ENCODE measurements at places on chromosomes 5 and 9.
A peak's percentile ranks its signal among the peaks of the same experiment; 100 is the strongest.

- no peak for DNase-seq
These were observed 48.7 kb downstream of the SLC36A1 start for GRCh38 chr5:151496041-151496484.

DNA sequence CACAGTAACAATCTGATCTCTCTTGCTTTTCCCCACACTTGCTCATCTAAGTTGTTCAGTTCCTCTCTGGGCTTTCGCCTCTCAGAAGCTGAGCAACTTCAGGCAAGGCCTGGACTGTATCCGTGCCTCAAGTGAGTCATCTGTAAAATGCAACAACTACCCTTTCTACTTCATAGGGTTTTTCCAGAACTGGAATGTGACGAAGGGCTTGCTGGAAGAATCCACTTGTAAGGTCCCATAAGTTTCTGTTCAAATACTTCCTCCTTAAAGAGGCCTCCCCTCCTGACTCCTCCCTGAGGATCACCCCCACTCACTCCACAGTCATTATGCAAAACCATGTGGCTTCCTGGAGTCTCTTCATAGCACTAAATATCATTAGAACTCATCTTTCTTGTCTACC lies 17.5 kb upstream of the INSYN2B start:
- no peak for DNase-seq

GRCh38 chr5:140038373-140038957 lies 4.6 kb downstream of the NRG2 start:
- no peak for DNase-seq

- no peak for DNase-seq
These were observed 2.0 kb upstream of the ENC1 start for GRCh38 chr5:74642543-74642863.

GRCh38 chr9:4764033-4764432 lies 23.0 kb upstream of the AK3 start:
- DNase-seq: no peak

DNA sequence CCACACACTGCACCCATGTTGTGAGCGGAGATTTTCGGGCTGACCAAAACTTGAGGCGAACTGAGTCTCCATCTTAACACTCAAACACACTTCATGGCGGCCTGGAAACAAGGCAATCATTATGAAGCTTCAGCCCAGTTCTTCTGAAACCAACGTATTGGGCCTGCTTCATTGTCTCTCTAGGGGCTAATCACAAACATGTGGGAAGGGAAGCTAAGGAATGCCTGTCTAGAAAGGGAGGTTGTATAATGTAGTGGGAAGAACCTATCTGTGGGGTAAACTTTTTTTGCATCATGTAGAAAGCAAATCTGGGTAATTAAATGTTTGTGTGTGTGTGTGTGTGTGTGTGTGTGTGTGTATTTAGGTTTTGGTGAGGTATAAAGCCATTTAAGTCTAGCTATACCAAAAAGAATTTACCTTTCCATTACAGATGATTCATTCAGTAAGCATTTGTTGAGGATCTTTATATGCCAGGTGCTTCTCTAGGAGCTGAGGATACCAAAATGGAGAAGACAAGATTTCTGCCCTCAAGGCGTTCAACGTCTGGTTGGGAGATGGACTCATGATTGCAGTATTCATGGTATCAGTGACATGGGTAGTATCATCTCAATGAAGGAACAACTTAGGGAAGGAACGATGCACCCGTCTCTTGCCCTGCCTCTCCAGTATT lies 29.4 kb downstream of the SLC1A3 start:
- no peak for DNase-seq

DNA sequence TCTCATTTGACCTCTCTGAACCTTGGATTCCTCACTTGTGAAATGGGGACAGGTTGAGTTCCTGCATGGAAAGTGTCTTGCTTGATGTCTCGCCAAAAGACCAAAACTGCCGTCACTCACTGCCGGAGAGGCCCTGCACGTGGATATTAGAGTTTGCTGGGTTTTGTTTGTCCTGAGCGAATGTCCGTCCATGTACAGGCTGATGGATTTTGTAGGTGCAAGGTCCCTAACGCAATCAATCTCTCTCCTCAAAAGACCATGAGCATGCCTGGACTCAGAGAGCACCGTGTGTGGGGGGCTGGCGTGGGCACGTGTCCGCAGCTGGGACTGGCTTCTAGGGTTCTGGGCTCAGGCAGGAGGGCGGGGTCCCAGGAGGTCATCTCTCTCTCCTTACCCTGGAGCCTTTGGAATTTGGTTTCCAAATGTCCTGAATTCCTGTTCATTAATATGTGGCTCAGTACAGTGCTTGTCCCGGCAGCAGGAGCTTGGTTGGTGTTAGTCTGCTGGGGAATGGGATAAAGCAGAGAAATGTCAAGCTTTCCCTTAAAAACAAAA lies 146.0 kb upstream of the IER5L start:
- DNase-seq: no peak

GRCh38 chr5:171904886-171905285 lies 101.6 kb downstream of the FBXW11 start:
- DNase-seq: no peak

DNA sequence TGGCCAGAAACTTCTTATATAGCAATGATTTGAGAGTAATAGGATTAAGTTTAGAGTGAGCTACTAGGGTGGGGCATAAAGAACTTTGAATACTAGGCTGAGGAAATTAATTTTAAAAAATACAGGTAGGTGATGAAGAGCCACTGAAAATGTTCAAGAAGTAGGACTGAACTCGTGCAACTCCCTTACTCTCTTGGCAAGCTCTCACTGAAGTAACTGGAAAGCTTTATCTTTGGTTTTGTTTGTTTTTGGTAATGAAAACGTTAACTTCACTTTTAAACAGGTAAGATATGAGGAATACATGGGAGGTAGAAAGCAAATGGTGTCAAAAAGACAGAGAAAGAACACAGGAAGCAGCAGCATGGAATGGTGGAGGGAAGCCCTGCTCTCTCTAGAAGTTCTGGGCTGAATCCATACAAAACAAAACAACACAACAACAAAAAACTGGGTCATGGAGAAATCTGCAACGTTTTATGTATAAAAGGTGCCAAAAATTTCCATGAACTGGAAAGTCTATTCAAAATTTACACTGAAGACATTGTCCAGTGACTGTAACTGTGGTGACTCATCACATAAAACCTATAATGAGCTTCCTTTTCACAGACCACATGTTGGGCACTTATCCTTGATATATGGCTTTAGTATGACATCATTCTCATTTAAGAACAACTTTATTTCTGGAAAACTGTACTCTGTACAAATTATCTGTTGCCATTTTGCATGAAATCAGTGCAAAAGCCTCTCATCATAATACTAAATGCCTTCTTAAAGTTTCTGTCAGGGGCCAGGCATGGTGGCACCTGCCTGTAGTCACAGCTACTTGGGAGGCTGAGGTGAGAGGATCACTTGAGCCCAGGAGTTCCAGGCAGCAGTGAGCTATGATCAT lies 91.2 kb upstream of the CHD1 start:
- no peak for DNase-seq

DNA sequence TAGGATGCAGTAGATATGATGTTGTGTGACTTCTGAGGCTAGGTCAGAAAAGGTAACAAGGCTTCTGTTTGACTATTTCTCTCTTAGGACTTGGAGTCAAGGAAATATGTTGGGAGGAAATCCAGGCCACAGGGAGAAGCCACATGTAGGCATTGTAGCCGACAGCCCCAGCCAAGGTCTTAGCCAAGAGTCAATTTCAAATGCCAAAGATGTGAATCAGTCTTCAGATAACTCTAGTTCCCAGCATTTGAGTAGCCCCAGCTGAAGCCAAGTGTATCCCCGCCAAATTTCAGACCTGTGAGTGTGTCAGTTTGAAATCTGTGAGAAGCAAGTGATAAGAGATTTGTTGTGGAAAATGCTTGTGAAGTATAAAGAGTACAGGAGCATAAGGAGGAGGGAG lies 38.1 kb upstream of the ISL1 start:
- no peak for DNase-seq

GRCh38 chr5:55232271-55232984 lies 980 bp downstream of the CCNO start:
- DNase-seq: peak; percentile 54

DNA sequence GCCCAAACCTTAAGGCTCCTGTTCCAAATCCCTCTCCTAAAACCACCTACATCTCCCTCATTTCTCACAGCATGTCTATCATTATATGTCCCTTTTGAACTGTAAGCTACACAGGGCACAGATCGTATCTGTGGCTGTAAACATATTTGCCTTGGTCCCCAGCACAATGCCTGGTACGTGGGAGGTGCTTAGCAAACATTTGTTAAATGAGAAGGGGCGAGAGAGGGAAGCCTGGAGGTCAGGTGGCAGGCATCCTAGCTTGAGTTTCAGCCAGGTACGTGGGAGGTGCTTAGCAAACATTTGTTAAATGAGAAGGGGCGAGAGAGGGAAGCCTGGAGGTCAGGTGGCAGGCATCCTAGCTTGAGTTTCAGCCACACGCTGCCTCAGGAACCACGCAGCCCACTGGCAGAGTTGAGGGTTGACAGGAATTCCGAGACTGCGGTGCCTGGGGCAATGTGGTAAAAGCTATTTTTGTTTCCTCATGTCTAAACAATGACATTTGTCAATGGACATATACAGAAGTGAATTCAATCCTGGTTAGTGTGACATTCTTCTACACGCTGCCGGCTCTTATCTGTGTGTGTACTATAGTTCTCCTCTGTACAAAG lies 113.6 kb downstream of the EFNA5 start:
- no peak for DNase-seq

- DNase-seq: peak; percentile 24
These were observed 59.4 kb downstream of the SIL1 start for GRCh38 chr5:139138809-139139208.

DNA sequence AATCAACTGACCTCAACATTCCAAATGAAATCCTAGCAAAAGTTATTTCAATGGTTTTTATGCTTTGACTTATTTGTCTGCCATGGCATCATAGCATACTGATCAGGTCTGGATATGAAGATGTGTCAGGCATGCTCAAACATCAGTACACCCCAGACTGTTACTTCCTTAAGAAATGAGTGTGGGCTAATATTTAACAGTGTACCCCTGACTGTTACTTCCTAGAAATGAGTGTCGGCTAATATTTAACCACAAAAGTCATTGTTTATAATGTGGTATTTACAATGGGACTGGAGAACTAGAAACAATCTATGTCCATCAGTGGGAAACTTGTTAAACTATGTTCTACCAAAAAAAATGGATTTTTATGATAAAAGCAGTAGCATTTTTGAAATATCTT lies 38.1 kb upstream of the HNRNPA0 start:
- DNase-seq: no peak

DNA sequence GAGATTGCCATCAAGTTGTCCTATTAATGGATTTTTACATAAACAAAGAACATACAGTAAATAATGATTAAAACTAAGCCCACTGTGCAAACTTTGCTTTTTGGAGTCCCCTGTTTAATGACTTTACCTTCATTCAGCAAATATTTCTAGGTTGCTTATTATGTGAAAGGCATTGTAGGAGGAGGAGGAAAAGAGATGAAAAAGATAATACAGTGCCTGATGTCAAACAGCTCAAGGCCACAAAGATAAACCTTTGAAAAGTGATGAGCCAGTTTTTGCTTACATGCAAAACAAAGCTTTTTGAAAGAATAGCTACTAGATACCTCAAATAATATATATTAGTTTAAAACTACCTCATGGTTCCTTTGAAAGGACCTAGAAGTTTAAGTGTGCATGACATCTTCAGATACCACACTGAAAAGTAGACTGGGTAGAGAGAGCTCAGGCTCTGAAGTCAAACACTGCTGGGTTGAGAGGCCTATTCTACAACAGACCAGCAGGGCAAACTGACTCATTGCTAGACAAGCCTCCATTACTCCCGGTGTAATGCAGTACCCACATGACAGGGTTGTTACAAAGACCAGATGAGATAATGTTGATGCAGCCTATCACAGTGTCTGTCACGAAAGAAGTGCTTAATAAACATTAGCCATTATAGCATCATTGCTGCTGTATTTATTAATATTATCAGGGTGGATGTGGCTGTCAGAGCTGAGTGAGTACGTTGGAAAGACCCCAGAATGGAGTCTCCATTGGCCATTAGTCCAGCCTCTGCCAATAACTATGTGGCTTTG lies 11.8 kb downstream of the DEPDC1B start:
- no peak for DNase-seq

DNA sequence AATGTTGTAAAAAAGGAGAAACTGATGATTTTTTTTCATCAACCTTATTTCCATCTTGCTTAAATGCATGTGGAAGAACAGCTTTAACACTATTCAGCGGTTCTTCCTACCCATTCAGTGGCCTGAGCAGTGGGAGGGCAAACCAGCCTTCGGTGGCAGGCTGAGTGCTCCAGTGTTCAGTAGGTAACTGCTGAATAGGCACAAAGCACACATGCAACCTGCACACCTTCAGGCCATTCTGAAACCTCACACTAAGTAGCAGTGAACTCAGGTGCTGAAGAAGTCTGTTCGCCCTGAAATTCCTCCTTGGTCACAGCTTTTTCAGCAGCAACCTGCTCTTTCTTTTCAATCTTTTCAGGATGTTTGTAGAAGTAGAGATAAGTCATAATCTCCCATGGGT lies 26.1 kb downstream of the FBXO4 start:
- DNase-seq: no peak

- peak; percentile 51 for DNase-seq
These were observed 1048.6 kb upstream of the SEMA6A start for GRCh38 chr5:117623042-117623805.

DNA sequence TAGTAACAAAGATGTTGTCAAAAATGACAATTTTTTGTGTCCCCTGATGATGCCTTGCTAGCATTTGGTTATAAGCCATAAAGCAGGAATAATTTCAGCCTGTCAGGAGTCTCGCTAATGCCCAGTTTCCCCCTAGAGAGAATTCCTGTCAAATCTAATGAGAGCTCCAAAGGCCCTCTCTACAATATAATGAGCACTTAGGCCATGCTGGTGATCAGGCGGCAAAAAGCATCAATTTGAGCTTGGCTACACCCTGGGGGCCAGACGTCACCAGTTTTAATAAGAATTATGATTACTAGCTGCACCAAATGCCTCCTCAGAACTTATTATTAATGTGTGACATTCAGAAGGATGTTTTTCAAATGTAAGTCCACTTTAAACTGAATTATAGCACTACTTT lies 6.1 kb downstream of the TLE1 start:
- DNase-seq: no peak

GRCh38 chr9:91809581-91810285 lies 140.3 kb downstream of the ROR2 start:
- DNase-seq: no peak

DNA sequence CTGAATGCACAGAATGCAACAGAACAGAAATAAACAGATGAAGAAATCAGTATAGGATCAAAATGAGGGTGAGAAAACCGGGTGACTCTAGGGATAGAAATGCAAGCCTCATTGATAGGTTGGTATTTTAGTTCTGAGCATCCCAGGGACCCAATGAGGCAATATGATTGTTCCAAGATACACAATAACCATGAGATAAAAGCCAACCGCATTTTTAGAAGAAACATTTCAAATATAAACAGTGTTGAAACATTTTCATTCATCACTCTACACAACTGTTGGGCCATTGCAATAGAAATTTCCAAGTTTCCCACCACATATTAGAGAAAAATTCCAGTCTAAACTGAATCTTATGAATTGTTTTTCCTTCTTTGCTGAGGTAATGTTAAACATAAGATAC lies 452.3 kb upstream of the PTGER4 start:
- DNase-seq: no peak
